ENCODE measurements at places on chromosomes 1 and 21.

GRCh38 chr1:226110249-226111097 lies 48.0 kb downstream of the H3-3A start:
- peak; percentile 55 for DNase-seq

DNA sequence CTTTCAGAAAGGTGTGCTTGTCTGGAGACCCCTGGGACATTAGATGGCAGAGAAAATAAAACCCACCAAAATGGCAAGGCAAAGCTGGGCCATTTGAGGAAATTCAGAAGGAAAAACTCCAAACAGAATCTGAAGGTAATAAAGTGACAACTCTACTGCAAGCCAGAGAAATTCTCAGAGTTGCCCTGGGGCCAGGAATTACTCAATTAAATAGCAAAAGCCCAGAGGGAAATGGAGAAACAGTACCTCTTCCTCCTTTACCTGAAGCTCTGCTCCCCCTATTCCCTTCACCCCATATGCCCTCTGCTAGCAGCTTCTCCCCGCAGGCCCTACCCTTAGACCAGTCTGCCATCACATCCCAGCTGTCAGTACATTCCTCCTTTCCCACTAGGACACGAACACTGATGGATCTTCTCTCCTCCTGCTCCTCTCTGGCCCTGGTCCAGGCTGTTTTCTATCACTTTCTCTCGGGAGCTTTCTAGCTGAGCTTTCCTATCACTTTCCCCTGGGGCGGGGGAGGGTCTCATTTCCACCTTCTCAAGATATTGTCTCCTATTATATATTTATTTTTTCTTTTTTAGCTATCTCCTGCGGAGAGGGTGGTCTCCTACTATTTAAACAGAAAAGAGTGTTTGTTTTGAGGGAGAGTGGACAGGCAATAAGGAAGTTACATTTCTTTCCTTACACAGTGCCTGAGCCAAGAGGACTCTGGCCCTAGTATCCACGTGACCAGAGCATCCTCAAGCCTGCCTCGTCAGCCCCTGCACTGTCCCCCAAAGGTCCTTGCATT lies 47.7 kb upstream of the RBM15 start:
- DNase-seq = no peak

GRCh38 chr1:245285168-245285567 lies 130.4 kb downstream of the KIF26B start:
- DNase-seq = no peak

DNA sequence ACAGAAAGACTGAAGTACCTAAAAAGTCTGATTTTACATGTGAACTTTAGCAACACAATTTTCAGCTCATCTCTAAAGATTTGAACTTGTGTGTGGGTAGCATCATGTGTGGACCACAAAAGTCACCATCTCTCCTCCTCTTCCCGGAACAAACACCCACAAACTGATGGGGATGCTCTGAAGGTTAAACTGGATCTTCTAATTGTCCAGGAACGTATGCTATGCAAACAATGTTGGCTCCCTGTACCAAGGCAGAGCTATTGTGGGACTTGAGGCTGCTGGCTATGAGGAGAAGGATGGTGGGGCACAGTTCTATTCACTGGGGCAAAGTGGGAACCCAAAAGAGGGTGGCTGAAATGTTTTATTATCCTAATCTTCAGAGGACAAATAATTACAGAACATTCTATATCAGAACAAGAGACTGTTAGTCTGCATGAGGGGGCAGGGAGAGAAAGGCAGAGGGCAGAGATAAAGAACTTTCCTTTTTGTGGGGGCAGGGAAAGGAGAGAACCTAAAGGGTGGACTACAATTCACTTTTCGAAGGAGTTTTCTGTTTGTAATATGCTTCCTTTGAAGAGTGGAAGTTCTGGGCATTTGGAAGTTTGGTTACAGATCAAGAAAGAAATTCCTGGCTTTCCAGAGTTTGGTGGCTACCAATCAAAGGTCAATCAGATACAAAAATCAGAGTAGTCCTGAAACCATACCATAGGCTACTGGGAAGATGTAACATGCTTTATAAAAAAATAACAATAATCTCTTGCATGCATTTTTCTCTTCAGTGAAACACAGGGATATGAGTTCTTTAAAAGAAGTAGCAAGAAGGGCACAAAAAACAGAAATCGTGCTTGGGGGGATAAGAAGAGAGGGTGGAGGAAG lies 62.9 kb downstream of the GADD45A start:
- DNase-seq = no peak

DNA sequence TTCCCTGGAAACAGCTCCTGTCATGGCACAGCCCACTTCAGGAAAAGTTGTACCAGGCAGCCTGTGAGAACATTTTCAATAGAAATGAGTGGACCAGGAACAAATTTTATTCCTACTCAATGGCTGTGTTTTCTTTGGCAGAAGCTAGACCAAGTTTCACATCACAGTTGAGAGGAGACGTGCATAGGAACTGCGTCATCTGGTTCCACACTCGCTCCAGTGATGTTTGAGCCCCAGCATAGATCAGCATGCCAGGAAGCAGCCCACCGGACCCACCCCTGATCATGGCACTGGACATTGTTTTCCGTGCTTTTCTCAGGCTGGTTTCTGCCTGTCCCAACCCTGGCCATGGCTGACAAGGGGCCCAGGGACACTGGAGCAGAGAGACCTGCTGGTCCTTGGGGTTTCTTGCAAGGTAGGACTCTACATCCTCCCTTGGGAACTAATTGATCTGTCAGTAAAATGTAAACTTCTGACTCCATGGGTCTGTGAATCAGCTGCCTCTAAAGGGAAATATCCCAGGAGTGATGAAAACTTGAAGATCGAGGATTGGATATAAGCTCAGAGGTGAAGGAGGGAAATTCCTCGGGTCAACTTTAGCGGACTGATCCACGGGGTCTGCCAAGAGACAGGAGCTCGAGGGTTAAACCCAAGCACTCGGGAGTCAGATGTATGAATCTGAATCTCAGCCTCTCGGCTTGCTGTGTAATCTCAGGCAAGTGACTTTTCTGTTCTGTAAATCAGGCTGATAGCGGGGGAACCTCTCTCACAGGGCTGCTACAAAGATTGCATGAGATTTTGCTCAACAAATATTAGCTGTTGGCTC lies 35.7 kb downstream of the NEK2 start:
- no peak for DNase-seq

- no peak for DNase-seq
Observed at GRCh38 chr1:194940336-194941030, 1667.8 kb downstream of the KCNT2 start.

DNA sequence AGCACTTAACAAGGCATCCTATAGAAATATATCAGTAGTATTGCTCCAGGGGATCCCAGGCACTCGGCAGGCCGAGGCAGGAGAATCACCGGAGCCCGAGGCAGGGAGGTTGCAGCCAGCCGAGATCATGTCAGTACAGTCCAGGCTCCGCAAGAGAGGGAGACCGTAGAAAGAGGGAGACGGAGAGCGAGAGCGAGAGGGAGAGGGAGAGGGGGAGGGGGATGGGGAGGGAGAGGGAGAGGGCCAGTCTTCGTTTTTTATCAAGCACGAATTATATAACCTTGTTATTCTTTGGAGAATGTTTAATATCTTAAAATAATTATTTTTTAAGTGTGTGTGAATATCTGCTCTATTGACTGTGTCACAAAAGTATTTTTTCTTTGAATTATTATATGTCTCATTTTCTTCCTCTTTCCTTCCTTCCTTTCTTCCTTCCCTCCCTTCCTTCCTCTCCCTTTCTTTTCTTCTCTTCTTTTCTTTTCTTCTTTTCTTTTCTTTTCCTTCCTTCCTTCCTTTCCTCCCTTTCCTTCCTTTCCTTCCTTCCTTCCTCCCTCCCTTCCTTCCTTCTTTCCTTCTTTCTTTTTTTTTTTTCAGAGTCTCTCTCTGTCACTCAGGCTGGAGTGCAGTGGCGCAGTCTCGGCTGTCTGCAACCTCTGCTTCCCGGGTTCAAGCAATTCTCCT lies 233.7 kb downstream of the SRGAP2C start:
- no peak for DNase-seq

- DNase-seq = no peak
Observed at GRCh38 chr1:96509951-96510350, 211.6 kb upstream of the PTBP2 start.

All from testis (tissue), 5 donors.